ENCODE measurements at places on chromosomes 13 and 19.
A peak's percentile ranks its signal among the peaks of the same experiment; 100 is the strongest.

- no peak for DNase-seq
Measured at GRCh38 chr19:4902796-4903195, at the start of gene ARRDC5. ARRDC5 (minus strand) TSS chr19:4902896; CDS start chr19:4902825, 71 bp downstream.

GRCh38 chr19:27828829-27829228, 1384.1 kb downstream of the UQCRFS1 start:
- DNase-seq: no peak

GRCh38 chr19:35272122-35272719, 3.5 kb downstream of the USF2 start:
- no peak for DNase-seq

GRCh38 chr19:34838753-34839431, 65.9 kb upstream of the ZNF599 start:
- DNase-seq: no peak

DNA sequence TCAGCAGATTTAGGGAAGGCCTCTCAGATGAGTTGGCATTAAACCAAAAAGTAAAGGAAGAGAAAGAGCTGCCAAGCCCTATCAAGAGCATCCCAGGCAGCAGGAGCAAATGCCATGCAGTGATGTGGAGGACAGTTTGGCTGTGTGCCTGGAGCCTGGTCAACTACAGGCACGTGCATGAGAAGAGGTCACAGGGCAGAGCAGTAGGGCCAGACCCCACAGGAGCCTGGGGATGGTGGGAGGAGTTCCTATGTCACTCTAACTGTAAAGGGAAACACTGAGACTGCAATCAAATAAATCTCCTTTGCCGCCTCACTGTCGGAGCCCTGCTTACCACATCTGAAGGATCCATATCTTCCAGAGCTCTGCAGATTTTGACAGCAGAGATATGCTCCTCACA, 240.5 kb downstream of the ENOX1 start:
- DNase-seq: no peak

GRCh38 chr13:75418997-75419396, 63.0 kb downstream of the TBC1D4 start:
- no peak for DNase-seq

DNA sequence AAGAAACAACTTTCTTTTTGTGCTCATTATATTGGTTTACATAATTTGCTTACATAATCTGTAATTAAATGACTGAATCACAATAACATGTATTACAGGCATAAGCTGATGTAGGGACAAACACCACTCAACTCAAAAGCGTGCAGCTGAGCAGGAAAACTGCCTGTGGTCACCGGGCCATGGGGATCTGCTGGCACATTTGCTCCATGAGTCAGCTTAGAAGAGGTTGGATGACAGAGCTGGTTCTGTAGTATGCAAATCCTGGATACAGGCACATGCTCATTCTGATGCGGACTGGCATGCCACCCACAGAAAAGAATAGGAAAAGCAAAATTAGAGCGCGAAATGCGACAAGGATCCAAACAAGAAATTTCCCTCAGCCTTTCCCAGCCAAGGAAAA, 128.6 kb downstream of the USP12 start:
- peak; percentile 97 for DNase-seq

DNA sequence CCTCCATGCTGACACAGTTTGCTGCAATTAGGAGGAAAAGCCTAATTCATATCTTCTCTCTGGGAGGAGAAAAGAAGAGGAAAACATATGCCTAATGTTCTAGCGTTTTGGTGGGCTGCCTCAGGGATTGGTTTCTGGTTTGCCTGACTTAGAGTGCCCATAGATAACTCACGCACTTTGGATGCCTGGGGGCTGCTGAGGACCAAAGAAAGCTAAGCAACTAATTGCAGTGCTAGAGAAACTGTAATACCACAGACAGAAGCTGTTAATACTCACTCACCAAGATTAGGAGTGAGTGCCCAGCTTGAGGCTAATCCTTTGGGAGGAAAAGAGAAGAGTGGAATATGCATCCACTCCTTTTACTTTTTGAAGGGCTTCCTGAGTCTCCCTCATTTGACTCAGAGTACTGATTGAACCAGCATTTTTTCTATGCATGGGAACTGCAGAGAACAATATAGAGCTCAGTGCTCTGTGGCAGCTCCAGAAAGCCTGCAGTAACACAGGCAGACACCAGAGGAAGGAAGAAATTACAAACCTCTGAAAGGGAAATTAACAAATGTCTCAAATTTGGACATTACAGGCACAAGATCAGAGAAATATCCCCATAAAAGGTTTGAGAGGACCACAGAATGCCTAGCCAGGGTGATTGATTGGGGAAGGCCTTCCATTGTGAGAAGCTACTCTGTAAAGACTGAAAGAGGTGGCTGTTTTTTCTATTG, 666.4 kb downstream of the OLFM4 start:
- no peak for DNase-seq

DNA sequence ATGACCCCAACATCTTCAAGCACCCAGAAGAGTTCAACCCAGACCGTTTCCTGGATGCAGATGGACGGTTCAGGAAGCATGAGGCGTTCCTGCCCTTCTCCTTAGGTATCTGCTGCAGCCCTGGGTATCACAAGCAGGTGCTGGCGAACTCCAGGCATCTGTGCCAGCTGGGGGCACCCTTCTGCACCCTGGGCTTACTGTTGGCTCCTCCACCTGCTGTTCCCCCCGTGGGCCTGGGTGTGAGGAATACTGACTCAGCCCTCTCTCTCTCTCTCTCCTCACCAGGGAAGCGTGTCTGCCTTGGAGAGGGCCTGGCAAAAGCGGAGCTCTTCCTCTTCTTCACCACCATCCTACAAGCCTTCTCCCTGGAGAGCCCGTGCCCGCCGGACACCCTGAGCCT, 13.0 kb downstream of the CYP2S1 start:
- DNase-seq: no peak

DNA sequence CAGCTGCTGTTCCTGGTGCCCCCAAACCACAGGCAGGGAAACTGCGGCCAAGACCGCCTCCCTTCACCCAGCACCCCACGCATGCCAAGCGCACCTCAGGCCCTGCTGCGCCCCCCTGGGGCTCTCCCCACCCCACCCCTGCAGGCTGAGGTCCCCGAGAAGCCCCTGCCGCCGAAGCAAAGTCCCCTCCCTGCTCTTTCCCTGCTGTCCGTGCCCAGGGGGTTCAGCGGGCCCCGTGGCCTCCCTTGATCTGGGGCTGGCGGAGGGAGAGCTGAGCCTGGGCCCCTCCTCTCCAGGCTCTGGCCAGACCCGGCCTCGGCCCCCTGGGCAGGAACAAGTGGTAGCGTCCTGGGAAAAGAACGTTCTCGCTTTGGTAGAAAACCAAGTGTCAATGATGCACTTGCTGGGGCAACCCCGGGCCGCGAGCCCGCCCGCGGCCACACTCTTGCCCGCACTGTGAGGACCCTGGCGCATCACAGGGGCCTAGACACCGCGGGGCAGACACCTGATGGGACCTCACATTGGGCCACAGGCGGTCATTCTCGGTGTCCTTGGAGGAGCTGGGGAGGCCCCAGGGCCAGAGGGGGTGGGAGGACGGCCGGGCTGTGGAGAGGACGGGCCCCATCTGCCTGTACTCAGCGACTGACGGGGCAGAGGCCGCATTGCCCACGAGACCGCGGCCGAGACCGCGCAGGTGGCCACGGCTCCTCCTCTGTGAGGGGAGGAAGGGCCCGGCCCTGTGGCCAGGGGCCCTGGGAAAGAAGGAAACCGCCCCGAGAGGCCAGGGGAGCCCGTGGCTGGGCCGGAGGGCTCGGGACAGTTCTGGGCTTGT, 29.0 kb downstream of the GPX4 start:
- no peak for DNase-seq

- DNase-seq: no peak
Measured at GRCh38 chr13:30138511-30138910, 168.8 kb downstream of the KATNAL1 start.
